ENCODE measurements at places on chromosomes 1 and 21.

DNA sequence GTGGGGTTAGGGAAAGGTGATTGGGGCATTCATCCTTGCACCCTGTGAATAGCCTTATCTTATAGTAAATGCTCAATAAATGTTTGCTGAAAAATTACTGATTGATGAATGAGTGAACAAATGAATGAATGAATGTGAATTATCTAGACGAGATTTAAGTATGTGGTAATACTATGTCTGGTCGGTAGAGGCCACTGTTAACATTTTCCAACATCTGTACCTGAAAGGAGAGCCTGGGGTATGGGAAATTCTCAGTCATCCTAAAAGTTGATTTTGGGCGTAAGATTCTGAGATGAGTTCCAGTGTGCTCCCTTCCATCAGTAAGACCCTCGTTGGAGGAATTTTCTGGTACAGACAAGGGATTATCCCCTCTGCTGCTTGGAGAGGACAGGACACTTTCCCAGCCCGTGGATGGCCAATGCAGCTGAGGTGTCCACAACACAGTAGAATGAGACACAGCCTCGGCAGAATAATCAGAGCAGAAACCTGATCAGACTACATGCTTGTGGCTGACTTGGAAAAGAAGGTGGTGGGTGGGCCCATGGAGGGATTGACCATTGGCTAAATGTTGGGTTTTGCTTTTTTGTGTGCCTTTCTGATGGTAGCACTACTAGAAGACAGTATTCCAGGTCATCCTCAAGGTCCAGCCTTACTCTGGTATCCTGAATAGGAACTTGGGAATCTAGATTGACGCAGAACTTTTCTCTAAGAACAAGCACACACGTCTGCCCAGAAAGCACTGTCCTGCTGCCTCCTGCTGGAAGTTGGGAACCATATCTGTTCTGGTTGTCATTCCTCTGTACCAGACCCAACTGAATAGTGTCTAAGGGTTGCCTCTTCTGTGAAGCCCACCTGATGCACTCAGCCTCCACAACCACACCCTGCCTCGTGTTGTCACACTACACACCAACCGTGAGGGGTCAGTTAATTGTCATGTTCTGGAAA, 262.0 kb downstream of the TNR start:
- H3K4me1 ChIP-seq = no peaks in the 10 kb centered on the region
- no peak overlapping the region for H3K27ac ChIP-seq
- no peaks in the 10 kb centered on the region for H3K36me3 ChIP-seq
- no peak overlapping the region for H3K4me3 ChIP-seq
- H3K27me3 ChIP-seq = peaks cover 2% of the 10 kb centered on the region
- no peak for DNase-seq

GRCh38 chr1:44067266-44068250, 36.3 kb upstream of the SLC6A9 start:
- no peak overlapping the region for H3K4me3 ChIP-seq
- no peaks in the 10 kb centered on the region for H3K27me3 ChIP-seq
- no peak overlapping the region for H3K27ac ChIP-seq
- no peaks in the 10 kb centered on the region for H3K4me1 ChIP-seq

- no peak for DNase-seq
- no peak overlapping the region for H3K27ac ChIP-seq
- H3K4me3 ChIP-seq = no peak overlapping the region
- H3K4me1 ChIP-seq = no peaks in the 10 kb centered on the region
- no peaks in the 10 kb centered on the region for H3K36me3 ChIP-seq
Observed at GRCh38 chr1:44826375-44827196, 16.5 kb downstream of the PTCH2 start.

DNA sequence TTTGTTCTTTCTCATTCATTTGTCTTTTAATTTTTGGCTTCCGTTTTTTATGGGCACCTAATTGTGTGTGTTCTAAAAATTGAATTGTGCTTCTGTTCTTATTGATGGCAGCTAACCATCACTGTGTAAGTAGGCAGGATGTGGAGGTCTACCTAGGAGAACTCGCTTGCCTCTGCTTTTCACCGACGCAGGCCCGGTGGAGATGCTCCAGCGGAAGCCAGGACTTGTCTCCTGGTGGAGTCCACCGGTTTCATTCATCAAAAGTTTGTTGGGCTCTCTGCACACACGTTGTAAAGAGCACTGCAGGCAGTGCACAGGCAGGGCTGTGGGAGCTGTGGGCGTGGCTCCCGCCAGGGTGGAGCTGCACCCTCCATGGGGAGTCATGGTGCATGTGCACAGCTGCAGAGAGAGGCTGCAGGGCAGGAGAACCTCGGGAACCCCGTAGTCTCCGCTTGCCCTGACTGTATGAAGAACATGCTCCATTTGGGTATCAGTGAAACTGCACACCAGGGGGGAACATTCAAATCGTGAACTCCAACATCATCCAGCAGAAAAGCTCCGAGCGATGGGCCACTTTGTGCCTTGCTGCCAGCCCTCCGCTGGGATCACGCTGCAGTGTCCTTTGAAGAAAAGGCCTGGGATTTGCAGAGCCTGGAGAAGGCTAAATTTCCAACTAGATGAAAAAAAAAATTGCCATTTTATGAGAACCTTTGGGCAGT, 6.0 kb upstream of the C1orf174 start:
- H3K4me3 ChIP-seq = no peak overlapping the region
- peaks cover 36% of the 10 kb centered on the region for H3K4me1 ChIP-seq
- no peak for DNase-seq
- H3K27me3 ChIP-seq = no peaks in the 10 kb centered on the region

DNA sequence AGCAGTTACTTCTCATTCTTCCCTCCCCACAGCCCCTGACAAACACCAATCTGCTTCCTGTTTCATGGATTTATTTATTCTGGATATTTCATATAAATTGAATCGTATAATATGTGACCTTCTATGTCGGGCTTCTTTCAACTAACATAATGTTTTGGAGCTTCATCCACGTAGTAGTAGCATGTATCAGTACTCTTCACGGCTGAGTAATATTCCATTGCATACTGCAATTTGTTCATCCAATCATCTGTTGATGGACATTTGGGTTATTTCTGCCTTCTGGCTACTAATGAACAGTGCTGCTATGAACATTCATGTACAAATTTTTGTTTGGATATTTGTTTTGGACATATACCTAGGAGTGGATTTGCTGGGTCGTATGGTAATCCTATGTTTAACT, 1.9 kb upstream of the KAZN start:
- DNase-seq = no peak
- H3K27ac ChIP-seq = no peak overlapping the region
- H3K36me3 ChIP-seq = no peaks in the 10 kb centered on the region
- peaks cover 15% of the 10 kb centered on the region for H3K27me3 ChIP-seq

DNA sequence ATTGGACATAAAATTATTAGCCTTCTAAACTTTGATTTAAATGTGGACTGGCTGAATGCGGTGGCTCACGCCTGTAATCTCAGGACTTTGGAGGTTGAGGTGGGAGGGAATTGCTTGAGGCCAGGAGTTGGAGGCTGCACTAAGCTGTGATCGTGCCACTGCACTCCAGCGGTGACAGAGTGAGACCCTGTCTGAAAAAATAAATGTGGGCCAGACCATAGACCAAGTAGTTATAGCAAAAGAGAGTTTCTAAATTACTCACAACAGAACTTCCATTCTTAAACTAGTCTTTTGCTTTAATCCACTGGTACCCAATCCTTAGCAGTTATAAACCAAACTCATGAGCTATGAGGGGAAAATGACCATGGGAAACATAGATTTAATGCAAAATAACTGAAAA, 35.2 kb downstream of the RAP1A start:
- no peak for DNase-seq
- no peak overlapping the region for H3K27ac ChIP-seq
- H3K36me3 ChIP-seq = no peaks in the 10 kb centered on the region
- H3K4me1 ChIP-seq = peaks cover 64% of the 10 kb centered on the region
- H3K4me3 ChIP-seq = no peak overlapping the region

DNA sequence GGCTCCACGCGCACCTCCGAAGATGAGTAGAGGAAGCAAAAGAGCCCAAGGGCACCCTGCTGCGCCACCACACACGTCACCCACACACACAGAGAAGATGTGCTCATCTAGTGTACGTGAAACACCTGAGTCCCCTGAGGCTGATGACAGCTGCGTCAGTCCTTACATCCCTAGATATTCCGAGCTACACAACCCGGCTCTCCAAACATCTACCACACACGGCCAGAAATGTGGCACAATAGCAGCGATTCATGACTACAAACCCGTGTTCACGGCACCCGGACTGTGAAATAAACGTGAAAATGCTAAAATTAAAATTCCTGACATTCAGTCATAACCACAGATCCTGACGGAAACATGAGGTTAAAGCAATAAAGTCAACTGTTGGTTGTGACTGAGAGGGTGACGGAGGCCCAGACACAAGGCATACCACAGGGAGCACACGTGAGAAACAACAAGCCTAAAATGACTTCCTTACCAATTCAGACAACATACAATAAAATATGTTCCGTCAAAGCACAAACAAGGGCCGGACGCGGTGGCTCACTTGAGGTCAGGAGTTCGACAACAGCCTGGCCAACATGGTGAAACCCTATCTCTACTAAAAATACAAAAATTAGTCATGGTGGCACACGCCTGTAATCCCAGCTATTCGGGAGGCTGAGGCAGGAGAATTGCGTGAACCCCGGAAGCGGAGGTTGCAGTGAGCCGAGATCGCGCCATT, 7.3 kb downstream of the SSU72 start:
- no peak overlapping the region for H3K4me3 ChIP-seq
- H3K27me3 ChIP-seq = no peaks in the 10 kb centered on the region
- H3K4me1 ChIP-seq = peaks cover 33% of the 10 kb centered on the region
